ENCODE measurements at places on chromosomes 6 and 20.

DNA sequence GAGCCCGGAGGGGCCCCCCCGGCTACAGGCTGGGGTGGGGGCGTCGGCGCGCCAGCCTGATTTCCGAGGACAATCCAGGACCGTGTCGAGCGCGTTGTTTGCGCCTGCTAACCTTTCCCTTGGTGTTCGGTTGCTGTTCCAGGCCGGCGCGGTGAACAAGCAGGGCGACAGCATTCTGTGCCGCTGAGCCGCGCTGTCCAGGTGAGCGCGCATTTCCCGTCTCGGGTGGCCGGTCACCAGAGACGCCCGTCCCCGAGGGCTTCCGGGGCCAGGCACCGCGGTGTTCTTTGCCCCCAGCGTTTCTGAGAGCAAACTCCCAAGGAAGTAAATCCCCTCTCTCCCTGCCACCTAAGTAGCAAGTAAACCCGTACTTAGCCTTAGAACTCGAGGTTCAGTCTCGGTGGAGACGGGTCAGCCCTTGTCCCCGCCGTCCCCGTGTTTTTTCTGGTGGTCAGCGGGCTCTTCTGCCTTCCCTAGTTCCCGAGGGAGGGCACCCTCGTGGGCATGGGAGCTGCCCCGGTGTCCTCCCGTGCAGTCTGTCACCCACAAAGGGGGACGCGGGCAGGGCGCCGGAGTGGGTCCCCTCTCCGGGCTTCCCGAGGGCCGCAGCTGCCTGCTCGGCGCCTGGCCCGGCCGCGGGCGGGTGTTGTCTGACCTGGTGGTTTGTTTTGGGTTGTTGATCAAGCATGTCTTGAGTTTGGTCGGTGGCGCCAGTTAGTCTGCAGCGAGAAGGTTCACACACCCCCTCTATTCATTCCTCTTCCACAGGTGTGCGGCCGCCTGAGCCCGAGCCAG, 1.5 kb downstream of the ID4 start:
- DNase-seq: peak; percentile 33

- DNase-seq: no peak
Measured at GRCh38 chr6:31558631-31559500, 11.5 kb downstream of the NFKBIL1 start.

GRCh38 chr20:62745952-62746288, 37.3 kb downstream of the NTSR1 start:
- no peak for DNase-seq

DNA sequence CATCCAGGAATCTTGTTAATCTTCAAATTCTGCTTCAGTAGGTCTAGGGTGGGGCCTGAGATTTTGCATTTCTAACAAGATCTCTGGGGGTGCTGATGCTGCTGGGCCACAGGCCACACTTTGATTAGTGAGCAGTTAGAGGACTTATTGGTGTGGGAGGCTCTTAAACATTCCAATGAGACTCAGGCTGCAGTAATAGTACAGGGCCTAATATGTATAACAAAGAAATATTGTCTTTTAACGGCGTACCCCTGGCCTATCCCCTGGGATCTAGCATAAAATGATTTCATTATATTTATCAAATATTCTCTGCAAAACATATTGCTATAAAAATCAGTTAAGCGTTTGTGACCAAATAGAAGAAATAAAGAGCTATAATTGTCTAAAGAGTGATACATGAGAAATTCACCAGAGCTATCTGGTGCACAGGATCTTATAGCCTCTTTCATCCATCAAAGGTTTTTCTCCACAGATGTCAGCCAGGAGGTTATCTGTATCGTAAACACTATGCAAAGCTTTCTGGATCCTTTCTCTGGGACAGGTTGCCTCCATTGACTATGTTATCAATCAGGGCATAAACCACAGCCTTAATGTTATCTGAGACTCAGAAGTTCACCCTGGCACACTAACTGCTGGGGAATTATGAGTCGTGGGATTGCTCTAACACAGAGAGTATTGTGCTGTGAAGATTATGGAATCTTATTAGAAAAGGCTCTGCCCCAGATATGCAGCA, 488.5 kb upstream of the MAP3K7 start:
- peak; percentile 83 for DNase-seq

GRCh38 chr20:7301807-7302206, 534.3 kb downstream of the BMP2 start:
- DNase-seq: no peak

GRCh38 chr20:10863337-10864060, 189.7 kb upstream of the JAG1 start:
- no peak for DNase-seq

DNA sequence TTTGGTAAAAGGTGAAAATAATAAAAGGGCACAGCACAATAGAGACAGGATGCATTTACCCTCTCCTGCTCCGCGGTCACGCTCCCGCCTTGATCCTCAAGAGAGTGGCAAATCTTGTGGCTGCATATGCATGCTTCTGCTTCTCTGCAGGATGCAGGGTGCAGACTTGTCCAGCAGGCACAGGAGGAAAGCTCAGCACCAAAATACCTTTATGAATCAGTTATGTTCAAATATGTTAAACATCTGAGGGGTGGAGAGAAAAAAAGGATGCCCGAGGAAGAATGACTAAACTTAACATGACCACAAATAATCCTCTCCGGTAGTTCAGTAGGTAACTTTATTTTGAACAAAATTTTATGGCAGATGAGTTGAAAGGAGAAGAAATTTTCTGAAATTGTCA, 366.1 kb upstream of the SOX4 start:
- no peak for DNase-seq

GRCh38 chr6:166782520-166782919, 155.5 kb upstream of the RPS6KA2 start:
- DNase-seq: no peak

DNA sequence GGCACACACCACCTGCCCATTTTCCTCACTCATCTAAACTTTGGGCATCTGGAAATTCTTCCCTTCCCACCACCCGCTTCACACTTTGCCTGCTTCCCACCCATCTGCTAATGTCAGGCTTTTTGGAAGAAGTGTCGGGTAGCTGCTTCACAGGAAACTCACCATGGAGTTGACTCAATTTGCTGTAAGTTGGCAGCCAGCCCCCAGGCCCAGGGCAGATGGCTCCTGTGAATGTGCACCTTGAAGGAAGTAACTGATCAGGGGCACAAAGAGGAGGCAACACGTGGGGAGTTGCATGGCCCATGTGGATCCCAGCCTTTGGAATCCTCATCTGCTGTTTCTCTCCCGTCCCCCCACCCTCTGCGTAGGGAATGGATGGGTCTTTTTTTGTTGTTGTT, 87.3 kb downstream of the PPP1R14C start:
- DNase-seq: no peak

DNA sequence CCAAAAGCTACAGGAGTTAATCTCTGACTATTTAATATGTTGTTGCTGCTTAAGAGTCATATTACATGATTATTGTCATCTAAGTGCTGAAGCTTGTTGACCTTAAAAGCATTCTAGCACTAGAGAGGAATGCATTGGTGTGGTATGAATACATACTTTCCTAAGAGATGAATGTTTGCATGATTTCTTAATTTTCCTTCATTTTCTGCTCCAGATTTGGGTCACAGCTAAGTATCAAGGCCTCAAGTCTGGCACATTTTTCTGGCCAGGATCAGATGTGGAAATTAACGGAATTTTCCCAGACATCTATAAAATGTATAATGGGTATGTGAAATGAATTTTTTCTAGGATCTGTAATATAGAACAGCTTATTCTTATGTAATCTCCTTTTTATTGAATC, 53.6 kb downstream of the ENPP1 start:
- DNase-seq: no peak

GRCh38 chr6:75167325-75167724, 38.5 kb downstream of the COL12A1 start:
- DNase-seq: no peak

GRCh38 chr20:16049529-16050093, 523.6 kb downstream of the KIF16B start:
- DNase-seq: peak; percentile 46

DNA sequence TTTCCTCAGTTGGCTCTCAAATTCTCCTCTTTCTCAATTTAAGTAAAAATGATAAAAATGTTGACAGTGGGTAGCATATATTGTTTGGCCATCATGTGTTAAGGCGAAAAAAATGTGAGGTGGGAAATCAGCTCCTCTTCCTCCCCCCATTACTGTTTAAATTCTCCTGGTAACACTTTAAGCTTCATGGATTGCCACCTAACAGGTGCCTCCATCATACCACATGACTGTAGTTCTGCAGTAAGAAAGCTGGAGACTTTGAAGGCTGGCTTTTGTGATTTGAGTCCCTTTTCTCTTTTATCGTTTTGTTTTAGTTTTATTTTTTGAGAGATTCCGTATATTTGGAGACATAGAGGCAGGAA, 1.2 kb downstream of the ZFAND3 start:
- no peak for DNase-seq

DNA sequence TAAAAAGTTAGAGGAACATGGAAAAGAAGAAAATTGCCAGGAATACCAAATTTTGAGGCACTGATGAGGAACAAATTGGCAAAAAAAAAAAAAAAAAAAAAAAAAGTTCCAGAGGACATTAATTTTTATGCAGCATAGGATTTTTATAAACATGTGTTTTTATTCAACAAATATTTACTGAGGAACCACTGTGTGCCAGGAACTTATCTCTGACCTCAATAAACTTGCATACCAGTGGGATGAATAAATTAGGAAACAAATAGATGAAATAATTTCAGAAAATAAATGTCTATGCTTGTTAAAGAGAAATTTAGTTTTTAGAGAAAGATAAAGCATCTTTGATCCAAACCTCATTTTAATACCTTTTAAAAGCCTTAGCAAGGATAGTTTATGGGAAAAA, 175.1 kb downstream of the PDE10A start:
- no peak for DNase-seq

- DNase-seq: no peak
Measured at GRCh38 chr6:138596126-138596525, 96.8 kb upstream of the NHSL1 start.

GRCh38 chr6:170437719-170438401, 115.2 kb downstream of the PSMB1 start:
- no peak for DNase-seq

DNA sequence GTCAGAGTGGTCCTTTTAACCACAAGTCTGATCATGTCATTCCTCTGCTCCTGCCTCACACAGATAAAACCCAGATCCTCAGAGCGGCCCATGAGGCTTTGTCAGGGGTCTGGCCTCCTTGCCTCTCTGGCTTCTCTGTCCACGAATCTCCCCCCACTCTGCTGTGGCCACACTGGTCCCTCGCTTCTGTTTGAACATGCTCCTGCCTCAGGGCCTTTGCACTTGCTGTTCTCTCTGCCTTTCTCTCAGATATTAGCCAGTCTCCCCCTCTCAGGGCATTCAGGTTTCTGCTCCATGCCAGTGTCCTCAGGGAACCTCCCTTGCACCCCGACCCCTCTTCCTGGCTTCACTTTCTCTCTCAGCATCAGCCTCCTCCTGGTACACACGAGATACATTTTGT, 518.5 kb downstream of the PREX1 start:
- peak; percentile 71 for DNase-seq

DNA sequence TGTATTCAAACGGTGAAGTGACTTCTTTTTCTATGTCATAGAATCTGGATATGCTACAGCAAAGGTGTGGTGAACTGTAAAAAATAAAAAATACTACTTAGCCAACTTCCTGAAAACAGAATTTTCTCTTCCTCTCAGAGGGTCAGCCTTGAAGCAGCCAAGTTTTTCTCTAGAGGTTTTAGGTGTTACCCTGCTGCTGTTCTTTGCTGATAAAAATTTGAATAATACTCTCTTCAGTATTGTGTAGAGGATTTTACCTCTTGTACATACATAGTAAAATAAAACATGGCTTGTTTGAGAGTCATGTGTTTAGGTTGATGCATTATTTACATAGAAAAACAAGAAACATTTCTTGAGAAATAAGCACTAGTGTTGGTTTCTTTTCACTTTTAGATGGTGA, 458.4 kb downstream of the TBC1D32 start:
- DNase-seq: no peak

DNA sequence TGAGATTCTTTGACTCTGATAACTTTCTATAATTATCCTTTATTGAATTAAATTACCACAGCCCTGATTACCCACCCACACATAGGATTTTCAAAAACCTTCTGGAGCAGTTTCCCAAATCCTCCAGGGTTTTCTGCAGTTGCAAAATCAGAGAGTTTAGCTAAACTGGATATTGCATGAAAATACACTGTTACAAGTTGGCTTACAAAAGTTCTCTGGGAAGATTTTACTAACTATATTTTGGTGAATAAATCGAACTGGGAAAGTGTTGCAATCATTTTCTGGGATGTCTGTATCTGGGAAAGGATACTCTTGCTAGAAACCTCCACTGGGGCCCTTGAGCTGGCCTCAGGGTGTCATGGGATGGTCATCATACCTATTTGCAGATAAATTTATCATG, 97.6 kb upstream of the STMND1 start:
- no peak for DNase-seq

DNA sequence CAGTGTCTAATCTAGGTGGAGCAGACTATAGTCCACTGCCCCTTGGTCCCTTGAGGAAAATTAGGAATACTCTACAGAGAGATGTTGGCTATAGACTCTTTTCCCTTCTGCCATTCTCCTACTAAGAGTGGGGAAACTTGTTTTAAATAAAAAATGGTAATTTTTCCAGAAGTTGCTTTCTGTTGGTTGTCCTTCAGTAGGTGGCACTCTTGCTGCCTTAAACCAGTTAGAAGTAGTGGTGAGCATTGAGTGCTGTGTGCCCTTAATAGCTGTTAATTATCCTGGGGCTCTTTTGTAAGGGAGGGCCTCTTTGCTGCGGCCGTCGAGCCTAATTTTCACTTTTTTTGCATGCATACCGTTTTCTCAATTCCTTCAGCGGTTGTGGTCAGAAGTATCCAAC, 2.8 kb downstream of the CMTR1 start:
- no peak for DNase-seq

GRCh38 chr6:67558985-67559384, 1076.1 kb upstream of the ADGRB3 start:
- DNase-seq: no peak

- no peak for DNase-seq
Measured at GRCh38 chr6:122214605-122215318, 184.7 kb upstream of the HSF2 start.

GRCh38 chr20:23622839-23623343, 14.9 kb downstream of the CST3 start:
- no peak for DNase-seq

- DNase-seq: no peak
Measured at GRCh38 chr6:113489952-113490746, 367.0 kb upstream of the MARCKS start.

GRCh38 chr6:34229877-34230276, 6.8 kb upstream of the HMGA1 start:
- no peak for DNase-seq

GRCh38 chr20:25275813-25276532, 28.1 kb downstream of the PYGB start:
- DNase-seq: no peak

GRCh38 chr6:115630424-115631024, 430.2 kb downstream of the FRK start:
- DNase-seq: no peak

- no peak for DNase-seq
Measured at GRCh38 chr20:10673176-10673841, 490 bp downstream of the JAG1 start.

DNA sequence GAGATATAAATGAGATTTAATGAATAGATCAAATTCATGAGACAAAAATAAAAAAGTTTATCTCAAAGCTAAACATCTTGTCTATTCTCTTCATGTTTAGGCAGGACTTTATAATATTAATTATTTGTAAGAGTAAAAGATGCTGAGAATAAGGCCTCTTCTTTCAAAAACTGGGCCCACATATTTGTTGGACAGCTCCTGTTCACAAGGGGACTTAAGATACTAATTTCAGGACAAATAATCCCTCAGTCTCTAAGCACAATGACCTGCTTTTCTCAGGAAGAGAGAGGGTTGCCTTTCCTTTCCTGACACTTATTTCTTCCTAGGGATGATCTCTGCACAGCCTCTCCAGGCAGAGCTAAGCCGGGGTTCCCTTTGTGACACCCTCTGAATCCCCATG, 43.3 kb downstream of the NOX3 start:
- no peak for DNase-seq

GRCh38 chr20:32036252-32036651, 15.8 kb upstream of the HCK start:
- DNase-seq: no peak
